ENCODE measurements at places on chromosomes 5 and 9. TPM values are rescaled to one million over a fixed set of nuclear protein-coding genes. Genes with fewer than 3 reads are reported as not detected.

Gene NR4A3
- 0.09 TPM for total RNA-seq

Gene BSPRY
- not detected for total RNA-seq

Gene ABL1
- total RNA-seq: 53.6 TPM

Gene C5orf58
- not detected for total RNA-seq

Gene ST8SIA4
- 8.0 TPM for total RNA-seq

Gene C9orf153
- total RNA-seq: 0.09 TPM

Gene LEAP2
- 0.19 TPM for total RNA-seq

Gene INSL6
- not detected for total RNA-seq
